ENCODE measurements at places on chromosomes 12 and 14.
A peak's percentile ranks its signal among the peaks of the same experiment; 100 is the strongest.

- no peak for DNase-seq
These were observed 222.9 kb upstream of the LMO3 start for GRCh38 chr12:16828891-16829290.

- DNase-seq = peak; percentile 74
These were observed 22.2 kb downstream of the UBE2N start for GRCh38 chr12:93419388-93420034.

DNA sequence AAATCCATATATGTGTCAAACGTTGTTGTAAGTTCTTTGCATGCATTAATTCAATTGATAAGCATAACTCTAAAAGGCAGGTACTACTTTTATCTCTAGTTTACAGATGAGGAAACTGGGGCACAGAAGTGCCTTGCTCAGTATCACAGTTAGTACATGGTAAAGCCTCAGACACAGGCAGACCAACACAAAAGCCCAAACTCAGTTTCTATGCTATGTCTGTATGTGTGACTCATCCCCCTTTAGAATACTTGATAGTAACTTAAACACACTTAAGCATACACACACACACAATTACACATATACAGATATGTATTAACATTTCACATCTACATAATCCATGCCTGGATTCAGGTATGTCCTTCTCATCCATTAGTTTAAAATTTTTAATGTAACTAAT, 88.0 kb downstream of the EPS8 start:
- DNase-seq = no peak

DNA sequence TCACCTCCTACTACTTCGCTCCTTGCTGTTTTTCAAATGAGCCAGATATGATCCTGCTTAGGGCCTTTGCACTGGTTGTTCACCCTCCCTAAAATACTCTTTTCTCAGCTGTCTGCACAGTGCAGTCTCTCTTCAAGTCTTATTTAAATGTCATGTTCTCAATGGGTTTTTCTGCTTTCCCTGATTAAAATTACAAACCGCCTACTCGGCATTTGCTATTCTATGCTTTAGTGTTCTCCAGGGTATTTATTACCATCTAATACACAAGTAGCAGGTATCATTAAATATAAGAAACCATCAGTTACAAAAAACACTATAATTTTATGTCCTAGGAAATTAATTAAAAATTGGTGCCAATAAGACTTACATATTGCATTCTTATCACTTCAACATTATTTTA, 108.0 kb upstream of the TMTC1 start:
- DNase-seq = no peak

DNA sequence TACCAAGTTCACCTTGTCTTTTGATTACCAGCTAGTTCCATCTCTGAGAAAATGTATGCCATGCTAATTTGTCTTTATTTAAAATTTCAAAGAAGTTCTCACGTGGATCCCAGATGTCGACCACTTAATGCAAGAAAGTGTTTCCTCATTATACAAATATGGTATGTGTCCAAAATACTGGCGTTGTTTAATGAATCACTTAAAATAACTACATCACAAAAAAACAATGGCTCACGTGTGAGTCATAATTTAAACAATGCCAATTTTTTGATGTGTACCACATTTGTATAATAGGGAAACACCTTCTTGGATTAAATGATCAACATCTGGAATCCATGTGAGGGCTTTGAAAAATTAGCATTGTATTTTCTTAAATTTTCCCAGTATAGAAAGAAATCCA, 40.8 kb downstream of the DBX2 start:
- DNase-seq = peak; percentile 56

DNA sequence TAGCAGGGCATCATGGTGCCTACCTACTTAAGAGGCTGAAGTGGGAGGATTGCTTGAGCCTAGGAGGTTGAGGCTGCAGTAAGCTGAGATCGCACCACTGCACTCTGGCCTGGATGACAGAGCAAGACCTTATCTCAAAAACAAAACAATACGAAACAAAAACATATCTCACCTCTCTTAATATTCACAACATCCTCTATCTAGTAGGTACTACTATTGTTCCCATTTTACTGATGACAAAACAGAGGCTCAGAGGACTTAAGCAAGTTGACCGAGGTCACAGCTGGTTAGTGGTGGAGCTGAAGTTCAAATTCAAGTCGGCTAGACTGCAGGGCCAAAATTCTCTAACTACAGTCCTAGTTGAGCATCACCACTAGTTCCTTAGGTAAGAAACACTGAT, 172.3 kb upstream of the EEA1 start:
- DNase-seq = no peak

- DNase-seq = no peak
These were observed 461.7 kb downstream of the GXYLT1 start for GRCh38 chr12:41683023-41683422.

GRCh38 chr12:56028511-56029165, 7.8 kb downstream of the IKZF4 start:
- DNase-seq = no peak

- no peak for DNase-seq
These were observed 1.8 kb downstream of the B3GNT4 start for GRCh38 chr12:122205053-122205925.

- peak; percentile 12 for DNase-seq
These were observed 51.4 kb upstream of the CISTR start for GRCh38 chr12:53803194-53803593.

DNA sequence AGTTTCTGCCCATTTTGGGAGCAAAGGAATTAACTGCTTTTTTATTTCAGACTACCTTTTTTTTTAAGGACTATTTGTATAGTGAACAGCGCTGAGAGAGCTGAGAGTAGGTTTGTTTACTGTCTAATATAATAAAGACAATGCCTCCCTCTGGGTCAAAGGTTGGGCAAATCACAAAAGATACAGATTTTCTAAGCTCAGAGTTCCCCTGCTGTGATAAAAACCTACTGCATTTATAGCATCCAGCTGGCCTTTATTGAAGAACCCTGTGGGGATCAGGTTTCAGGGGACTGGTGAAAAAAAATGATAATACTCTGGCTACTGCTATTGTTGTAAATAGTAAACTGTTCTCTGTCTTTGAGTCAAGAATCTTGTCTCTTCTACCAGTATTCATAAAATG, 28.7 kb downstream of the CCDC59 start:
- DNase-seq = no peak

GRCh38 chr12:68240079-68240478, 13.3 kb downstream of the IL22 start:
- DNase-seq = no peak

GRCh38 chr12:1318327-1319031, 275.9 kb downstream of the FBXL14 start:
- peak; percentile 89 for DNase-seq

- no peak for DNase-seq
These were observed 181.1 kb upstream of the HMGA2 start for GRCh38 chr12:65643171-65643570.

DNA sequence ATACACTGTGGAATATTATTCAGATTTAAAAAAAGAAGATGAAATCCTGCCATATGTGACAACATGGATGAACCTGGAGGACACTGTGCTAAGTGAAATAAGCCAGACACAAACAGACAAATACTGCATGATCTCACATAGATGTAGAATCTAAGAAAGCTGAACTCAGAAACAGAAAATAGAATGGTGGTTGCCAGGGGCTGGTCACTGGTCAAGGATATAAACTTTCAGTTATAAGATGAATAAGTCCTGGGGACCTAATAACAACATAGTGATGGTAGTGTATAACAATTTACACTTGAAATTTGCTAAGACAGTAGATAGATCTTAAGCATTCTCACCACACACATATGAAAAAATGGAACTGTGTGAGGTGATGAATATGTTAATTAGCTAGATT, 161.3 kb upstream of the TMCC3 start:
- no peak for DNase-seq

DNA sequence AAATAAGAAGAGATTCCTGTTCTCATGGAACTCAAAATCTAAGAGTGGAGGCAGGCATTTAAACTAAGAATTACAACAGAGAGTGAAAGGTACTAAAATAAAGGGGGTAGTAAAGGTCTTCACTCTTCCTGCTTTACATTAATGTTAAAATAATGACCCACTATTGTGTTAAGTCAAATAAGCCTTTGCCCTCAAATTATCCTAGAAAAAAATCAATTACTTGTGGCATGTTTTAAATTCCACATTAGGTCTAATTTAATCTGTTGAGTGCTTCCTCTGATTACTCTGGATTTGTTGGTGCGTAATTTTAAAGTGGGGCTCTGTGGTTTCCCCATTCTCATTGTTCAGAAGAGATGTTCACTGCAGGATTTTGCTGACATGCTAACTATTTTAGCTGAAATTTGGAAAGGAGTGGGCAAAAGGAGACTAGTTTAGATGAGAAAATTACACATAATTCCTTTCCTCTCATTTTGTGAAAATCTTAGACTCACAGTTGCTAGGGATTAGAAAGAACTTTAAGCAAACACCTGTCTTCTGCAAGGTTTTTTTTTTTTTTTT, 35.5 kb downstream of the BTG1 start:
- DNase-seq = no peak

GRCh38 chr14:53701108-53701875, 255.3 kb downstream of the BMP4 start:
- DNase-seq = no peak

- peak; percentile 69 for DNase-seq
These were observed at the start of gene BRI3BP for GRCh38 chr12:124993626-124994436. TSS of gene BRI3BP (plus strand) at chr12:124993645. CDS start at chr12:124993791, 146 bp downstream.

DNA sequence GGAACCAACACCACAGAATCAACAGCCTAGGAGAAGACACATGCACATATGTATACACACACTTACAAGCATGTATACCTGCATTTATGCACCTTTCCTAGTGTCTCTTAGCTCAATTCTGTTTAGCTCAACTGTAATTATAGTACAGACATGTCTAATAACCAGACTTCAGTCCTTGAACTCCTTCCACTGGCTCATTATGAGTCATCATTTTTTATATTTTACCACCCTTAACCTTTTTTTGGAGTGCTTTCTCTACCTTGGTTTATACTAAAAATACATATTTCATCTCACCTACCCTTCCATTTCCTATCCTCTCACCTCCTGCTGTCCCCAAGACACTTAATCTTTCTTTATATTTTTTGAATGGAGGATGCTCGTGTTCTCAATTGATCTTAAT, 110.4 kb downstream of the ARID2 start:
- no peak for DNase-seq

DNA sequence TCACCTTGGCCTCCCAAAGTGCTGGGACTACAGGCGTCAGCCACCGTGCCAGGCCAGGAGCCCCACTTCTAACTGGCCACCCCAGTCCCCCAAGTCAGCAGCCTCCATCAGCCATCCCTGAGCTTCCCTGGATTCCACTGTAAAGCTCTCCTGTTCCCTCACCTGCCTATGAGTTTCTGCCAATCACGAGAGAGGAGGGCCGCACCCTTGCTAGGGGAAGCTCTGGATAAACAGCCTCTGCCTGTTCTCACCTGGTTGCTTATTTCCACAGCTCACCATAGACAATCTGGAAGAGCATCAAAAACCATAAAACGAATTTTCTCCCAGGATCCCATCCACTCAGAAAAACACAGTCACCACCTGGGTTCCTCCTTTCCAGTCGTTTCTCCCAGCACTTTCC, 5.0 kb downstream of the CDCA4 start:
- DNase-seq = no peak

DNA sequence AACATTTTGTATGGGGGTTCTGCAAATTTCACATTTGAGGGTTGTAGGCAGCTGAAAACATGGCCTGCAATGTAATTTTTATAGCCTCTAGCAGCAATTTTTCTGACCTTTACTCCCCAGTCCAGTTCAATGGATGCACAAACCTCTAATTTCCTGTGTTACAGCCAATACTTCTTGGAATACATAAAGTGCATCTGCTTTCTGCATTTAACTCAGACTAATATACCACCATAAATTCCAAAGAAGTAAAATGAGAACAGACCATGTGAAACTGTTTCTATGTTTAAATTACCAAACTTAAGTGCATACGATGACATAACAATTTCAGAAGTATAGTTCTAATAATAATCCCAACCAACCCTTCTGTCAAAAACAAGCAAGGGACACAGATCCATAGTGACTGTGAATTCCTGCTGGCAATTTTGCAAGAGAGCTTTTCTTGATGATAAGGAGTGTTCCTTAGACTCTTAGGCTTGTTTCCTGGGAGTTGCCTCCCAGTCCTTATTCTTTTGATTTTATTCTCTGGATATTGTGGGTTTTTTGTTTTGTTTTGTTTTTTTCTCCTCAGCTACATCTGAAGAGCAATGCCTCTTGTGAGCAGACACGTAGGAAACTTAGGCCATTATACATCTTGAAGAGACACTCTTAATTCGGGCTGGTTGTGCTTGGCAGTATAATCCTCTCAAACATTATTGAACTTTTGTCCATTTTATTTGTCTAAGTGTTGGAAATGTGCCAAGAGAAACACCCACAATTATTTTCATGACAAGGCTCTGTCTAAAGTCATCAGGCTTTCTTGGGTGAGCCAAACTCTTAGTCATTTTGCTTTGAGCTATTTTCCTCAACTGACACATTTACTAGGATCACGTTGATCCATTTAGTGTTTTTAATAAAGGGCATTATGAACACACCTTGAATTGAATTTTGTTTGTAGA, 51.3 kb upstream of the RERGL start:
- peak; percentile 45 for DNase-seq

GRCh38 chr14:60658909-60659585, 9.8 kb upstream of the SIX1 start:
- DNase-seq = peak; percentile 63

- peak; percentile 2 for DNase-seq
These were observed 44.7 kb downstream of the FSCB start for GRCh38 chr14:44462381-44462780.

DNA sequence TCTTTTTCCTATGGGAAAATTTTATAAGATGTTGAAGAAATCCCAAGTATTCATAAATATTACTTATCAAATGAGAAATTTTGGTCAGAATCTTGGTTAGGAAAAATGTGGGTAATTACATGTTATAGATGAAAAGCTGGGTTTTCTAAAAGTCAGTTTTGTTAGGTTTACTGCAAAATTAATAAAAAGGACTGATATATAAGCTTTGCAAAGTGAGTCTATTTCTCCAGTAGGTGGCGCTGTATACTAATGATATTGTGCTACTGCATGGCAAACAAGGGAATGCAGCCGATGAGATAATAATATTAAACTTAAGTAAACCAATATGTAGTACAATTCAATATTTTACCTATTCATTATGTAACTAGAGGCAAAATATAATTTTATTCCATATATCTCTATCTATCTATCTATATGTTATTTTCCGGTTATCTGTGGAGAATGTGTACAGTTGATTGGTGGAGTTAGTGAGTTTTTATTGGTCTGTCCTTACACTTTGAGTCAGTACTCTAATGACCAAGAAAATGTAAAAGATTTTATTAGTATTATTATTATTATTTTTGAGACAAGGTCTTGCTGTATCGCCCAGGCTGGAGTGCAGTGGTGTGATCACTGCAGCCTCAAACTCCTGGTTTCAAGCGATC, 32.9 kb downstream of the MIPOL1 start:
- peak; percentile 73 for DNase-seq
